Uterus (tissue), 4 donors: ENCODE measurements at places on chromosomes 5 and 9.

DNA sequence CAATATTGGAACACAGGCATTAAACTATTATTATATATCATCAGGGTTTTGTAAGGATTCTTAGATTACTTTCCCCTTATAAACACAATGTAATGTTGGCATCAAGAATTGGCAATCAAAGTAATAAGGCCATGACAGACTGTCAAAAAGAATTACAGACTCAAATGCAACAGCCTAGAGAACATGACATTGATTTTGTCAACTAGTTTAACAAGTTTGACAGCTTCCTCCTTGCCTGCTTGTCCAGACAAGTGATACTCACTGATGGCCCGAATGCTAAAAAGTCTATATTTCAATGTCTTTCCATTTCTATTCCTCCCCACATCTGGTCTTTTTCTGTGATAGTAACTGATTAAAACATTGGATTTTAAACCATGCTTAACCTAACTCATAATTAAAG lies 6.4 kb upstream of the ANKRD31 start:
- DNase-seq: no peak

GRCh38 chr5:173441053-173441628 lies 112.9 kb upstream of the STC2 start:
- DNase-seq: no peak

DNA sequence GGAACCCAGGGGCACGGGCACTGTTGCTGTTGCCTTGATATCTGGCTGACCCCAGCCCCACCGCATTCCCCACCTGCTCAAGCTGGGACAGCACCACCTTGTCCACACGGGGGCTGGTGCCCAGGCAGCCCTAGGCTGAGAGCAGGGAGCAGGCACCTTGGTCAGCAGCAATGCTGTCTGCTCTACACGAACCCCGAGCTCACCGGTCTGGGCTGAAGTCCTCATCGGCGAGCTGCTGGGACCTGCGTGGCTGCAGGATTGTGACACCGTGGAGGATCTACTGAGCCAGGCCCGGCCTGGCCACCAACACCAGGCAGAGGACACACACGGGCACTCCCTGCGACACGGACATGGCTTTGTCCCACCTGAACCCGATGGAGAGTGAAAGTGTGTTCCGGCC lies 78.1 kb downstream of the KCNT1 start:
- no peak for DNase-seq

GRCh38 chr9:5392285-5392684 lies 45.4 kb downstream of the PLGRKT start:
- no peak for DNase-seq

DNA sequence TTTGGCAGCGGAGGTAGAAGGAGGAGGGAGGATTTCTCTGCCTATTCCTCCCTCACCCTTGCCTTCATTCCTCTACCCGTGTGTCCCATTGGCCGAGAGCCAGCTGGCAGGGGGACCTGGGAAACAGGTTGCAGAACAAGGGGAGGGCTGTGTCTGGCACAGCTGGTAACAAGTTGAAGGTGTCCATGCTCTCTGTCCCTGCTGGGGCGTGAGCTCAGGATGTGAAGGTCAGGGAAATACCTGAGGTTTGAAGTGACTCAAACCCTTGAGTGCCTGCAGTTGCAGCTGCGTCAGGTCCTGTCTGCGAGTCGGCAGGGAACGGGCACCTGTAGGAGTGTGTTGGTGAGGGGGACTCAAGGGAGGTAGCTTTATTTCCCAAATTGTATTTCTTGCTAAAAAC lies 16.2 kb downstream of the MIGA2 start:
- no peak for DNase-seq

GRCh38 chr5:156722358-156722757 lies 127.7 kb upstream of the PPP1R2B start:
- DNase-seq: no peak

DNA sequence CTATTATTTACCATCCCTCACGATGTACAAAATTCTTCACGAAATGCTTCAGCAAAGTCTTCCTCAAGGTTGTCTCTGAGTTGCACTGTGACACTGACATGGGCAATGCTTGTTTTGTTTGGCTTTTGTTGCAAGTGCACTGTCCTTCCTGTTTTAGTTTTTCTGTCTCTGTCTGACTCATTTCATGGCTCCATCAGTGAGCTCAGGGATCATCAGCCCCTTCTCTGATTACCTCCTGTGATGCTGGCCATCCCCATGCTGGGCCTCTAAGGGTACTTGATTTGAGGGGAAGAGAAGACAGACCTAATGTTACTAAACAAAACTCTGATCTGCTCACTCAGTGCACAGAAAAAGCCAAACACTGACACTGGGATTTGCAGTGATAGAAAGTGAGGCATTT lies 37.6 kb upstream of the STX17 start:
- DNase-seq: no peak

- no peak for DNase-seq
These were observed 206.2 kb downstream of the NDUFS4 start for GRCh38 chr5:53766673-53767072.

- no peak for DNase-seq
These were observed 498.6 kb downstream of the CHSY3 start for GRCh38 chr5:130402906-130403305.

GRCh38 chr5:43679214-43679613 lies 76.2 kb downstream of the NNT start:
- no peak for DNase-seq

- no peak for DNase-seq
These were observed 415.8 kb downstream of the ACTL7B start for GRCh38 chr9:108439947-108440346.

DNA sequence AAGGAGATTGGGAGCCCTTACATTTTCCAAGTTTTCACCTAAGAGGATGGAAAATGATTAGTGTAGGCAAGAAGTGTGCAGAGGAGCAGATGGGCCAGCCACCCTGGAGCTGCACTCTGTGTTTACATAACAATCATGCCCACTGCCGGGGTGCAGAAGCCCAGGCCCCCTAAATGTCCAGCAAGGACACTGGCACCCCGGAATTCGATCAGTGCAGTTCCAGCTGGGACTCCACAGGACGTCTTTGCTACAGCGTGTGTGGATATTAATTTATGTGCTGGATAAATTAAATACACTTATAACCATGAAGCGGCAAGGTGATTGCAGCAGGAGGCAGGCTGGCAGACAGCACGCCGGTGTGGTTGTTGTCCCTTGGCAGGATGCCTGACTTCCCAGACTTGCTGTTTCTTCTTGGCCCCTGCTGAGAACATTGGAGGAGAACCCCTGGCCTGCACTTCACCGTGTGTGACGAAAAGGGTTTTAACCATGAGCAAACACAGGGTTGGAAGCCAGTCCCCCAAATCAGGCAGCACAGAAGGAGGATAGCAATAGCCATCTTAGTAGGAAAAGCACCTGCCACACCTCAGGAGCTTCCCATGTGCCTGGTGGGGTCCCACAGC lies 73.7 kb downstream of the GADD45G start:
- no peak for DNase-seq

GRCh38 chr5:163604013-163604412 lies 98.6 kb downstream of the MAT2B start:
- no peak for DNase-seq

GRCh38 chr9:112489039-112489546 lies 2.5 kb downstream of the KIAA1958 start:
- no peak for DNase-seq

GRCh38 chr5:149134778-149135500 lies 6.4 kb upstream of the ABLIM3 start:
- DNase-seq: no peak

GRCh38 chr5:164359260-164360255 lies 854.1 kb downstream of the MAT2B start:
- no peak for DNase-seq

GRCh38 chr5:102223542-102224477 lies 72.3 kb downstream of the SLCO4C1 start:
- DNase-seq: no peak

GRCh38 chr5:117776977-117777376 lies 1202.4 kb upstream of the SEMA6A start:
- DNase-seq: no peak

DNA sequence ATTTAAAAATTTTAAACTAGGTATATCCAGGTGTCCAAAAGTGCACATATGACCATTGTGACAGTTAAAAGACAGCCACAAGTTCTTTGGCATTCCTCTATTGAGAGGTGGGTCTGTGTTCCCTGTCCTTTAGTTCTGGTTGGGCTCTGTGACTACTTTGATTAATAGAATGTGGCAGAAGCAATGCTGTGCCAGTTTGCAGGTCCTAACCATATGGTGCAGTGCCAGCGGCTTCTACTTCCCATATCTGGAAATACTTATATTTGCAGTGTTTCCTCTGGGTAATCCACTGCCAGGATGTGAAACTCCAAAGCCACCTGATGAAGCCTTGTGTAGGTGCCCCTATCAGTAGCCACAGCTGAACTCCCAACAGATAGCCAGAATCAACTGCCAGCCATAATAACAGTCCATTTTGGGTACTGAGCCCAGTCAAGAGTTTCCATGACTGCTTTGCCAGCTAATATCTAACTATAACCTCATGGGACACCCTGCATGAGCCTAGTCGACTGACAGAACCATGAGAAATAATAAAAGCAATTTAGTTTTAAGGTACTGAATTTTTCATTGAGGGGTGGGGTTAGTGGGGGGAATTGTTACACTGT lies 361.0 kb upstream of the SEMA6A start:
- no peak for DNase-seq

- no peak for DNase-seq
These were observed 31.7 kb downstream of the UBE2QL1 start for GRCh38 chr5:6480133-6481051.

DNA sequence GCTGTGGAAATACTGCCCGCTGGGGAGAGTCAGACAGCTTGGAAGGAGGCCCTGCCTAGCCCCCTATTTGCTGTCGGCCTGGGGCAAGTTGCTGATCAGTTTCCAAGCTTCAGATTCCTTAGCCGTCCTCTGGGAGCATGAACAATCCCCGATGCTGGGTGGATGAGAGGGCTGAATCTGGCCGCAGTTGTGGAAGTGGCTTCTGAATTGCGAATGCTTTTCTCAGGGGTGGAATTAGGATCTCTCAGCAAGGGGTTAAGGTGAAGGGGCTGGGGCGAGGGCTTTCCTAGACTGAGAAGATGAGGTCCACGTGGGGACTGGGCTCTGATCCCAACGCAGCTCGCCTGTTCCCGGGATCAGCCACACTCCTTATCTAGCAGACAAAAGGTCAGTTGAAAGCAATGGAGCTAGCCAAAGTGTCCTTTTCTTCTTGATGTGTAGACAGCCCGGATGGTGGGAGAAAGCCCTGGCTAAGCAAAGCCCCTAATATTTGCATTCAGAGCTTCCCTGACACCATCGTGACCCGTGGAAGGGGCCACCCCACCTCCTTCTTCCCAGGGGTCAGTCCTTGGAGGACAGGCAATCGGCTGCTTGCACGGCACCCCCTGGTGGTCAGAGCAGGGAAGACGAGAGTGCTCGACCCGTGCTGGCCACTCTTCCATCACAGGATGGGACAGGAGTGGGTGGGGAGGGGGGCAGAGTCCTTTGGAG lies 54.9 kb downstream of the COL15A1 start:
- DNase-seq: peak; percentile 83

GRCh38 chr9:129359916-129360536 lies 182.0 kb upstream of the IER5L start:
- DNase-seq: no peak

- no peak for DNase-seq
These were observed 298.9 kb upstream of the EDIL3 start for GRCh38 chr5:84683594-84683993.

GRCh38 chr9:136901516-136902258 lies 15.4 kb downstream of the TRAF2 start:
- peak; percentile 48 for DNase-seq

DNA sequence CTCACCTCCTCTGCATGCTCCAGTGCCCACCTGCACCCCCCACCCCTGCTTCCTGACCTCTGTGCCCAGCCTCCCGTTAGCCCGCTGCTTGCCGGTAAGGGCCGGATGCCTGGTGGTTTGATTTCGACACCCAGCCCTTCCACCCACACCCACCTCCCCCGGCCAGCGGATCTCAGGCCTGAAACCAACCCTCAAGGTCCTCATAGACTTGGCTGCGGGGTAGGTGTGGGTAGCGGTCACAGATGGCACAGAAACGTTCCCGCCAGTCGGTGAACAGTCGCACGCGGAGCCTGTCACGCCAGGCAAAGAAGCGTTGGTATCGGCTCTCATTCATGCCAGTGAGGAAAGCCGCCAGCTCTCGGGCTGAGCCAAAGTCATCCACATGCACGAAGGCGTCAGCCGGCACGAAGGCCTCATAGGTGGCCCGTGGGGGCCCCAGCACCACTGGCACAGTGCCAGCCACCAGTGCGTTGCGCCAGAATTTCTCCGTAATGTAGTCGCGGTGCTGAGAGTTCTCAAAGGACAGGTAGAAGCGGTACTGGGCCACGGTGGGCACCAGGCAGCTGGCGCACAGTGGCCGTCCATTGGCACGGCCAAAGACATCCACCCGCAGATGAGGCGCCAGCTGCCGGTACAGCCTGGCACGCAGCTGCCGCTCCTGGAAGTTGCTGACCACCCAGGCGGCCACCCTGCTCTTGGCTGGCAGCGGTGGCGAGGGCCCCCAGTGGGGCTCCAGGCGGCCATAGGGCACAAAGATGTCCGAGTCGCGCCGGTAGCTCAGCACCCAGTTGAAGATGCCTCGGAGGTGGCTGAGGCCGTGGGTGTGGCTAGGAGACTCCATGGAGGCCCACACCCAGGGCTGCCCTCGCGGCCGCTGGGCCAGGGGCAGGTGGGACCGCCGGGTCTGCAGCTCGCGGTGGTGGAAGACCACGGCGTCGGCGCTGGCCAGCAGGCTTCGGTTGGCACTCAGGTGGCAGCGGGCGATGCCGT lies 1.1 kb downstream of the FUT7 start:
- no peak for DNase-seq

DNA sequence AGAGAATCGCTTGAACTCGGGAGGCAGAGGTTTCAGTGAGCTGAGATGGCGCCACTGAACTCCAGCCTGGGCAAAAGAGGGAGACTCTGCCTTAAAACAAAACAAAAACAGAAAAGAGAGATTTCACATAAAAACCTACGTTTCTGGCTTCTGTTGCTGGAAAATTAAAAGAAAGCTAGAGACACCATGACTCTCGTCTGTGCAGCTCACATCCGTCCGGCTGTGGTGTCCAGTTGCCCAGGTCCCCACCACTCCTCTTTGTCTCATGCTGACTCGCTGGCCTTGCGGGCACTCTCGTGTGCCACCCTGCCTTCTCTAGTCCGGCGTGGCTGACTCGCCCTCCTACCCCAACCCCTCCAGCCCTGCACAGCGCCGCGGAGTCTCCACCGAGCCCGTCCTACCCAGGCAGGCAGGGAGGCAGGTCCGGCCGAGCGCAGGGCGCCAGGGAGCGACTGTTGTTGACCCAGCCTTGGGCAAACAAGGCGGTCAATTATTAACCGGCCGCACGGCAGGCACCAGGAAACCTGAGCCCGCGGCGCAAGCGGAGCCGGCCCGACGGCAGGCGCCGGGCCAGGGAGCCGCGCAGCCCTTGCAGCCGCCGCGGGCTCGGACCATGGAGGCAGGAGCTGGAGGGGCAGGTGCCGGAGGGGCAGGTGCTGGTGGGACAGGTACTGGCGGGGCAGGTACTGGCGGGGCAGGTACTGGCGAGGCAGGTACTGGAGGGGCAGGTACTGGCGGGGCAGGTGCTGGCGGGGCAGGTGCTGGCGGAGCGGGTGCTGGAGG lies at the start of gene PRRT1B:
PRRT1B (plus strand) TSS at position 521 of the 783 bp plus-strand sequence; CDS start at position 614, 93 bp downstream.
- no peak for DNase-seq

GRCh38 chr9:108671794-108672193 lies 184.0 kb downstream of the ACTL7B start:
- no peak for DNase-seq

GRCh38 chr9:33153666-33154065 lies 13.5 kb downstream of the B4GALT1 start:
- no peak for DNase-seq

GRCh38 chr9:97299809-97300414 lies 7.5 kb upstream of the CCDC180 start:
- no peak for DNase-seq
